NCI-H1930 (cell line): ENCODE measurements at places on chromosomes 7 and 10.

GRCh38 chr10:59242991-59243390 lies 66.5 kb downstream of the PHYHIPL start:
- no peak for DNase-seq

GRCh38 chr10:92005978-92006377 lies 82.4 kb downstream of the BTAF1 start:
- no peak for DNase-seq

- no peak for DNase-seq
These were observed 905.5 kb downstream of the CNTNAP2 start for GRCh38 chr7:147022056-147022455.

DNA sequence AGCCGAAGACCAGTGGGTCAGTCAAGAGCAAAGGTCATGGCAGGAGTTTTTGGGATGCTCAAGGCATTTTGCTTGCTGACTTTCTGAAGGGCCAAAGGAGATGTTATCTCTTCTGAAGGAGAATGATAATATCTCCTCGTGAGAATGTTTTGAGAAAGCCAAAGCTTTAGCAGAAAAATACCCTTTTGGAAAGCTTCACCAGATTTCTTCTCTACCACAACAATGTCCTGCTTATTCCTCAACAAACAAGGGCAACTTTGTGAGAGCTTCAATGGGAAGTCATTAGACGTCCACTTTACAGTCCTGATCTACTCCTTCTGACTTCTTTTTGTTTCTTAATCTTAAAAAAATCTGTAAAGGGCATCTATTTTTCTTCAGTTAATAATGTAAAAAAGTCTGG lies 132.8 kb upstream of the DNAJB12 start:
- DNase-seq: no peak

DNA sequence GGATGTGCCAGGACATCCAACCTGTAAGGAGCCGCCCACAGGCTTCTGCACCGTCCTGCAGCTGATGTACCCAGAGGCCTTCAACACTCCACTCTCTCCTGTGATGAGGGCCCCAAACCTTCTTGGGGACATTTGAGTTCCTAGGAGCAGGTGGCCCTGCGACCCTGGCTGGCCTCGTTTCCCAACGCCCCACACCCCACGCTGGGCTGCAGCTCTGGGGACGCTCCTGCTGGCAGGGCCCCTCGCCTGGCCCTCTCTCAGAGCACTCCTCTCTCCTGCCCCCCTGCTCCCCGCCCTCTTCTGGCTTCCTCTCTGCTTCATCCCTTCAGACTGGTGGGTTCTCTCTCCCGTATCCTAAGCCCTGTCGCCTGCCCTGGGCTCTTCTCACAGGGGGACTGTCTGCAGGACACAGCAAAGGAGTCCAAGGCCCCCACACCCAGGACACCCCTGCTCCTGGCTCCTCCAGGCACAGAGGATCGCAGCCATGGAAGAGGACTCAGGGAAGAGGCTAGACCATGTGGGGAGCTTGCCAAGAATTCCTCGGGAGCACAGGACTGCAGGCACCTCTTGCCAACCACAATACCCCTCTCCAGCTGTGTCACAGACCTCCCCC lies 541.4 kb downstream of the TCERG1L start:
- DNase-seq: no peak

DNA sequence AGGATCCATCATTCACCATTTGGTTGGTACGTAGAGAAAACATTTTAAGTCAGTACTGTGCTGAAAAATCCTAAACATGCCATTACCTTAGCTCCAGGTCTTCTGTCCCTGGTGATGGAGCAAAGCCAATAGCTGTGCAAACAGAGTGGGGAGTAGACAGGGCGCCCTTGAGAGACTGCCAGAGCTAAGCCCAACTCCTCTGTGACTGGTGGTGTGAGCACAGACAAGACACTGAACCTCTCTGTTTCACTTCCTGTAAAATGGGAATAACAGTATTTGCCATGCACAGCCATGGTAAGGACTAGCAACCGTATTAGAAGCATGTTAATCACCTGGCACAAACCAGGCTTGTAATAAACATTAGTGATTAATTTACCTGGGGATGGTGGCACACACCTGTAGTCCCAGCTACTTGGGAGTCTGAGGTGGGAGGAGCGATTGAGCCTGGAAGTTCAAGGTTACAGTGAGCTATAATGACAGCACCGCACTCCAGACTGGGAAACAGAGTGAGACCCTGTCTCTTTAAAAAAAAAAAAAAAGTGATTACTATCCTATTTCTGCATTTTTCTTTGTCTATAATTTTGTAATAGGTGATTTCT lies 28.7 kb downstream of the LYZL1 start:
- no peak for DNase-seq

DNA sequence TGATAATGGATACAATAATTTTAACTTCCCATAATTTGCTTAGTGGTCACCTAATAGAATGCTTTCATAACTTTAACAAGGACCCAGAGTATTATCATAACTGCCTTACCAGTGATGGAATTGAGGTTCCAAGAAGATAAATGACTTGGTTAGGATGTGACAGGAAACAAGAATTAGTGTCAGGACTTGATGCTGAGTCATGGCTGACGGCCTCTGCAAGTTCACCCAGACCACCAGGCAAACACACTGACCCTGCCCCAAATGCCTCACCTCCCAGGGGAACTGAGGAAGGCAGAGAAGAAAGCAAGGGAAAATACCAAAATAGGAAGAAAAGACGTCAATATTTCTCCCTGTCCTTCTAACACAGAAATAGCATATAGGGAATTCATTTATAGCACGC lies 636.3 kb downstream of the PARD3 start:
- no peak for DNase-seq

DNA sequence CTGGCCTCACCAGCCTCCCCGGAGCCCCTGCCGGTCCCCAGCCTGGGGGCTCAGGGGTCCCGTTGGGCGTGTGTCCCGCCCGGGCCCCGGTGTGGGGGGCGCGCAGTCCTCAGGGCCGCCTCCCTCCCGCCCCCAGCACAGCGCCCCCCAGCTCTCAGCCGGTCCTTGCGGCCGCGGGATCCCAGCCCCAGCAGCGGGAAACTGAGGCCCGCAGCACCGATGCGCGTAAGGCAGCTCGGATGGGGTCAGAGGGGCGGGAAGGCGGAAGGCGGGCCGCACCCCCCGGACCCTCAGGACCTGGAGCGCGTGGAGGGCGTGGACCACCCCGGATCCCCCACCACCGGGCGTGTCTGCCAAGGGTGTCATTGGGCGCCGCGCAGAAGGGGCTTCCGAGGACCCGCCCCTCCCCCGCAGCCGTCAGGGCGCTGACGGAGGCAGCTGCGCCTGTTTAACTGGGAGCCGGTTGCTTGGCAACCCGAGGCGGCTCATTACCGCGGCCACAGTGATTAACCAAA lies 14.9 kb downstream of the UNCX start:
- no peak for DNase-seq

GRCh38 chr10:103089493-103089892 lies 103.6 kb downstream of the NT5C2 start:
- DNase-seq: no peak

DNA sequence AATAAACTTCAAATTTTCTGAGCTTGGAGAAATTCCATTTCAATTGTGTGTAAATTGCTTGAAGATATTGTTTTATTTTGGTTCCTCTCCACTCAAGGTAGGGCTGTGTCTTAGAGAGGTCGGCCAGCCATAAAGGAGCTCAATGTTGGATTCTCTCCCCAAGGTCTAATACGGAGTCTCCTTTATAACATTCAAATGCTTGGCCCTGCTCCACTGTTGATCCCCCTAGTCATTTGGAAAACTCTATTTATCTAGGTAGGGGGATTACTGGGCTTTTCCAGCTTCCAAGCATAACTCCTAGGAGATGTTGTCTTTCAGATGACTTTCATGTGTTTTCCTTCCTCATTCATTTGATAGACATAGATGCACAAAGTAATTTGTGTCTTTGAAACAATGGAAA lies 170.9 kb downstream of the LRMDA start:
- no peak for DNase-seq

- no peak for DNase-seq
These were observed 19.4 kb upstream of the ATRNL1 start for GRCh38 chr10:115073796-115074195.

DNA sequence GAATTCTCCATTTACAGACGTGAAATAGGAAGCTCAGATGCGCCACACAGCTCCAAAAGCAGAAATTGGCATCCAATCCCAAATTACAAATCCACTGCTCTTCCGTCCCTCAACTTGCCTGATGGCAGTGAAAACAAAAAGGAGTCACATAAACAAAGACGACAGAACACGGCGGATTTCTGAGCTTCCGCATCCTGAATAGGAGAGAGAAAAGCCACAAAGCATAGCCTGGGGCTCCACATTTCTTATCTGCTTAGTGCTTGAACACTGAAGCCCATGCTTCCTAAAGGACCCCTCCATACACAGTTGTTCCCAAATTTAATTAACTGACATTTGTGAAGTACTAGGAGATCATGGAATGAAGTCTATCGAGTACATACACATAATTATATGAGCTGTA lies 32.6 kb downstream of the BEND7 start:
- DNase-seq: no peak

DNA sequence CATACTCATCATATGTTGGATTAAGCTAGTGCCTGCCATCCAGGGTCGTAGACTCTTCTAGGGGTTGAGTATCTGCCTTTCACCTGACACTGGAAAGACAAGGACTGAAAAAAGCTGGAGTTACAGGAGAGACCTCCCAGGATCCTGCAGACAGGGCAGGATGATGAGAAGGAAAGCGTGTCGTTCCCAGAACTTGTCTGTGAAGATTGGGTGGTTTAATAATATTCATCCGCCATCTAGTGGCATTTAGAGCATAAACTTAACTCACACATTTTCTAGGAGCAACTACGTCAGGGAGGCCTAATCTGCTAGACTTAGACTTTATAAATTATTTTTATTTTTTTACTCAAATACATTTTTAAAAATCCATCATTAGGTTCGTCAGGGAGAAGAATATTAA lies 59.6 kb downstream of the ADRB1 start:
- no peak for DNase-seq

DNA sequence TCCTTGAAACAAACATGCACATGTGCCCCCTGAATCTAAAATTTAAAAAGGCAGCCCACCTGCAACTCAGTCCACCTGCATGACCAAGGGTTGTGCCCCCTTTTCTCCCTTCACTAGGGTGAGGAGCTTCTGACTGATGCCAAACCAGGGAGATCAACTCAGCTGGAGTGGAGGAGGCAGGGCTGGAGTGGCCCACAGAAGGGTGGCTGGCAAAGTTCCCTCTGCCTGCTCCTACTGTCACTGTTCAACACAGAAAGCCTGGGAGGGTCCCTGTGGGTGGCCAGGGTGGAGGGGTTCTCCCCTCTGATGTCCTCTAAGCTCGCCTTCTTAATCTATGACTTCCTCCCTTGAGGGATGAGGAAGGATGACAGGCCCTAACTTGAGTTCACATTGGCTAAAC lies 55.7 kb upstream of the ANTXRL start:
- no peak for DNase-seq

DNA sequence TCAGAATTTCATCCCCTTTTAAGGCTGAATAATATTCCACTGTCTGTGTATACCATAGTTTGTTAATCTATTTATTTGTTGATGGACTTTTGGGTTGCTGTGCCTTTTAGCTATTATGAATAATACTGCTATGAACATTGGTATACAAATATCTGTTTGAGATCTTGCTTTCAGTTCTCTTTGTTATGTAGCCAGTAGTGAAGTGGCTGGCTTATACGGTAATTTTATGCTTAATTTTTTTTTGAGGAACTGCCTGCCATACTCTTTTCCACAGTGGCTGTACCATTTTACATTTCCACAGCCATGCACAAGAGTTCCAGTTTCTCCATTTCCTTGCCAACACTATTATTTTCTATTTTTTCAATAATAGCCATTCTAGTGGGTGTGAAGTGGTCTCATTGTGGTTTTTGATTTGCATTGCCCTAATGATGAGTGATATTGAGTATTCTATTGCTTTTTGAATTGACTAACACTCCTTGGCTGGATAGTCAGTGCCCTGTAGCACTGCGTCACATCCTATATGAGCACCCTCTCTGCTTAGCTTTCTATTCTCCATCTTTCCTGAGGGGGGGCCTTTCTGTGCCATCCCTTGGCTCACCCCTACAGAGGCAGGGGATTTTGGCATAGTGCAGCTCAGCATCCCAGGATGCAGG lies 29.4 kb upstream of the RAPGEF5 start:
- DNase-seq: no peak

GRCh38 chr10:43075612-43076003 lies 1.3 kb upstream of the RET start:
- no peak for DNase-seq

GRCh38 chr7:38748056-38748610 lies 117.0 kb upstream of the AMPH start:
- no peak for DNase-seq

GRCh38 chr10:8778713-8779112 lies 724.2 kb downstream of the GATA3 start:
- no peak for DNase-seq

- no peak for DNase-seq
These were observed 231.1 kb downstream of the GPR158 start for GRCh38 chr10:25405871-25406270.

DNA sequence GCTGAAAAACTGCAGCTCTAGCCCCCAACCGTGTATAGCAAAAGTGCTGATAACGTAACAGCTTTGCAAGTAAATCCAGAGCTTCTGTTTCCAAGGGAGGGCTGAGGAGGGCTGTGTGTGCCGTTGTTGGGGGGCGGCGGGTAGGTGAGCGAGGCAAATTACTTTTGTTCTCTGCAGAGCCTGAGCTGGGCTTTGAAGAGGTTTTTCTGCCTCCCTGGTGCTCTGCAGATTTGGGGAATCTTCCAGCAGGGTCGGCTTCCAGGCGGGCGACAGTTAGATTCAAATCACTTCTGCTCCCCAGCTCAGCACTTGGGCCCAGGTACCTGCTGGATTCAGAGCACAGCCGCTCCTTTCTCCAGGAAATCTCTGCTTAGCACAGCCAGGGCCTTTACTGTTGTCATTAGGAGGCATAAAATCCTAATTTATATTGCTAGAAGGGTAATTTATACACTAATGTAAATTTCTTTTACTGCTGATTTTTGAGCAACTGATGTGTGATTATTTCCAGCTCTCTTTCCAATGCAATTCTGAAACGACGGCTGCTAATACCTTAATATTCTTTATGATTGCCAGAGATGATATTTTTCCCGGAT lies 442.4 kb downstream of the TYW1 start:
- no peak for DNase-seq

DNA sequence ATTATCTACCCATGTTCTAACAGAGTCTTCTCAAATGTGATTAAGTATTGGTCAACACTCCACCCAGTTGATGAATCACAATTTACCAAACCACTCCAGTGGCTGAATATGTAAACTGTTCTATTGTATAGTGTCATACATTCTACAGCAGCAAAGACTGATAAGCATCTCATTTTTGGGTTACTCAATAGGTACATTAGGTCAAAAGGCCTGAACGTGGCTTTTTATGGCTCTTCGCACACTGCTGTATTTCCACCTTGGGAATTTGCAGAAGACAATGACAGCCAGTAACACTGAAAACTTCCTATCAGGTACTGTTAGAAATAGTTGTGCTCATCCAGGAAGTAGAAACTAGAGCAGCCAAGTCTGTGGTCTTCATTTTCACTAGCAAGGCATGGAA lies 166.9 kb downstream of the GLI3 start:
- DNase-seq: no peak

GRCh38 chr10:71300555-71301370 lies 18.3 kb upstream of the SLC29A3 start:
- DNase-seq: no peak
